Stimulated activated CD8-positive, alpha-beta memory T cell treated with anti-CD3 and anti-CD28 coated beads, Interleukin-7, amount 100 ng/mL, for 48 hours (primary cell): ENCODE measurements at places on chromosomes 5 and 9.

DNA sequence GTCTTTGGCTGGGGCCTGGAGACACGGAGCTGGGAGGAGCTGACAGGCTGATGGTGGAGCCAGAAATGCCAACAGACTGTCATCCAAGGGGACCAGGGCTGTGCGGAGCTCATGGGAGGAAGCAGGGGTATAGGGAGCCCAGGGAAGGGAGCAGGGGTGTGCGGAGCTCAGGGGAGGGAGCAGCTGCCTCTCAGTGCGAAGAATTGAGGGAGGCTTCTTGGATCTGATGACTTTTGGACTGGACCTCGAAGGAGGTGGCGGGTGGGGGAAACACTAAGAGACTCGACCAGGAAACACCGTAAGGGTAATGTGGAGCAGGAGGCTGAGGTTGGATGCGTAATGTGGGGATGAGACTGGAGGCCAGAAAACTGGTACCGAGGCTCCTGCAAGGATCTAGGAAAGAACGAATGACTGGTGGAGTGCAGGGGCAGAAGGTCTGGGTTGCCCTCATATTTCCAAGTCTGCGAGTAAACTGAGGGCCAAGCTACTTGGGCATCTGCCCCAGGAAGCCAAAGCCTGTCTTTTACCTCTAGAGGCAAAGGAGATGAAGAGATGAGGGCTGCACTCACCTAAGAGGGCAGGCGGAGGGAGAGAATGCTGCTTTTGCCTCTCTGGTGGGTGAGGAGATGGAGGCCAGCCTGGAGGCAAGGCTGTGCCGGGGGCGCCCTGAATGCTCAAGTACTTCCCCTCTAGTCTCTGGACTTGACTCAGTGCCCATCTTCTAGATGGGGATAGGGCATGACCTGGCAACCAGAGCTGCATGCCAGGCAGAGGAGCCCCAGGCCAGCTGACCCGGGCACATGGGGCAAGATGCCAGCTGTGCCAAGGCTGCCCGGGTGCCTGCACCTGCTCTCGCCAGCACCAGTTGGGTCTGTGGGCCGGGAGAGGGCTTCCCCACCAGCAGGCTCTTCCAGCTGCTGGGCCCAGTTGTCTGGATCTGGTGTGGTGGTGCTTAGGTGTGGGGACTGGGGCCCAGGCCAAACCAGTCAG is 2.3 kb downstream of the PTGS1 start:
- DNase-seq, result no peak

DNA sequence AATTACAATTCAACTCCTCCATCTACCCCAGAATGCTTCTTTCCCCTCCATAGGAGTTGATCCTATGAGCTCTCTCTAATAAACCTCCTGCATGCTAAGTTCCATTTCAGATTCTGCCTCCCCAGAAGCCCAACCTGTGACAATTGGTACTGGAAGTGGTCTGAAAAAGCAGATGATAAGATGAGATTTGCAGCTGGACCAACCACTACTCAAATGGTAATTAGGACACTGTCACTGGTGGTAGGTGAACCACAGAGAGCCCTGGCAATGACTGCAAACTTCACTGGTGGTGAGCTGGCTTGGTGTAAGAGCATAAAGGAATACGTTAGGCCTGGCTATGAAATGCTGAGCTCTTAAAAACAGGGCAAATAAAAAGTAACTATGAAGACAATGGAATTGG is 112.6 kb downstream of the ESM1 start:
- no peak for DNase-seq

GRCh38 chr5:160800375-160801275 is 51.4 kb downstream of the ATP10B start:
- no peak for DNase-seq

- DNase-seq, result no peak
Observed at GRCh38 chr9:97761056-97761598, 64.0 kb upstream of the XPA start.

DNA sequence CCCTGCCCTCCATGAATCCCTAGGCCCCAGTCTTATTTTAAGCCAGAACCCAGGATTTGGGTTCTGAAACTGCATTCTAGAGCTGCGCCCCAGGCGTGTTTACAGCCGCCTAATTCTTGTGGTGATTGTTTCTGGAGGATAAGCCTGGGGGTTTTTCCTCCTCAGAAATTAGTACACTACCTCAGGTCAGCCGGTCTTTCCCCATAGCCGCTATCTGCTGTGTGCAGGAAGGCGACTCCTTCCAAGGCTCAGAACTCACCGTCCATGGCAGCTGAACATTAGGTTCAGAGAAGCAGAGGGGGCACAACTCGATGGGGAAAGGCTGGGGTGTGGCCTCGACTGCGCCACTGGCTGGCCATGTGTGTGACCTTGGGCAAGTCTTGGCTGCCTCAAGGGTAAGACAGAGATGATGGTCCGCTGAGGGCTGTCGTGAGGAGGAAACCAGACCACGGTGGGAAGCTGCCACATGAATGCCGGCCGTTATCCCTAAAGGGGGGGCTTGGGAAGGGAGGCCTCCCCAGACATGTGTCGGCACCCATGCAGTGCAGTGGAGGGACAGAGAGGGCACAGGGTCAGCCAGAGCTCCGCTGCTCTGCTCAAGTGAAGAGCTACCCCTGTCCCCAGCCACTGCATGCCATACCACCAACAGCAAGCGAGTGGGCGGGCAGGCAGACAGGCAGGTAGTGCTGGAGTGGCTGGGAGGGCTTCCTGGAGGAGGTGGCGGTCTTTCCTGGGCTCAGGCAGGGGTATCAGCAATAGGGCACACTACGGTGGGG is 28.9 kb downstream of the SHB start:
- DNase-seq, result no peak

DNA sequence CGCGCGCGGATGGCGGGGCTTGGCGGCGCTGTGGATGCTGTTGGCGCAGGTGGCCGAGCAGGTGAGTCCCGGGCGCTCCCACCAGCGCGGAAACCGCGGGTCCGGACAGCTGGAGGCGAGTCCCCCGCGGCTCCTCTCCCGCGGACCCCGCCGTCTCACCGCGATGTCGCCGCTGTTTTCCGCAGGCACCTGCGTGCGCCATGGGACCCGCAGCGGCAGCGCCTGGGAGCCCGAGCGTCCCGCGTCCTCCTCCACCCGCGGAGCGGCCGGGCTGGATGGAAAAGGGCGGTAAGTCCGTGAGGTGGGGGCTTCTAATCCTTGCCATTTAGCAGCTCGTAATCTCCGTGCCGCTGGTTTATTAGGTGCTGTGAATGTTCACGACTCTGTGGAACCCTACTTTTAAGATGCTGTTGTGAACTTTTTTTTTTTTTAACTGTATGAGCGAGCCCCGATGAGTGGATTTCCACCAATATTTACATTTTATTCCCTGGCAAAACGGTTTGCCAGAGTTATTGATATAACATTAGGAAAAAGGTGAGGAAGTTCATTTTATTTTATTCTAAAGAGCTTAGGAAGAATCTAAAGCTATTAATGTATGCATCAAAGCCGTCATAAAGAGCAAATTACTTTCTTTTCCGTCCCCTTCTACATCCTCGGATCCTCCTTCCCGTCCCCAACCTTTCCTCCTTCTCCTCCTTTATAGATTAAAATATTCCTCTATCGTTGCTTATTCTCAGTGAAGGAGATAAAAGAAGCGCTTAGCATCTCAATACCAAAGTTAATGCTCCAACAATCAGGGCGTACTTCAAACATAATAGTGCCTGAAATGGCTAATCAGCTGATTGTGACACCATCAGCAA is 579 bp downstream of the ADAMTS16 start:
- no peak for DNase-seq

DNA sequence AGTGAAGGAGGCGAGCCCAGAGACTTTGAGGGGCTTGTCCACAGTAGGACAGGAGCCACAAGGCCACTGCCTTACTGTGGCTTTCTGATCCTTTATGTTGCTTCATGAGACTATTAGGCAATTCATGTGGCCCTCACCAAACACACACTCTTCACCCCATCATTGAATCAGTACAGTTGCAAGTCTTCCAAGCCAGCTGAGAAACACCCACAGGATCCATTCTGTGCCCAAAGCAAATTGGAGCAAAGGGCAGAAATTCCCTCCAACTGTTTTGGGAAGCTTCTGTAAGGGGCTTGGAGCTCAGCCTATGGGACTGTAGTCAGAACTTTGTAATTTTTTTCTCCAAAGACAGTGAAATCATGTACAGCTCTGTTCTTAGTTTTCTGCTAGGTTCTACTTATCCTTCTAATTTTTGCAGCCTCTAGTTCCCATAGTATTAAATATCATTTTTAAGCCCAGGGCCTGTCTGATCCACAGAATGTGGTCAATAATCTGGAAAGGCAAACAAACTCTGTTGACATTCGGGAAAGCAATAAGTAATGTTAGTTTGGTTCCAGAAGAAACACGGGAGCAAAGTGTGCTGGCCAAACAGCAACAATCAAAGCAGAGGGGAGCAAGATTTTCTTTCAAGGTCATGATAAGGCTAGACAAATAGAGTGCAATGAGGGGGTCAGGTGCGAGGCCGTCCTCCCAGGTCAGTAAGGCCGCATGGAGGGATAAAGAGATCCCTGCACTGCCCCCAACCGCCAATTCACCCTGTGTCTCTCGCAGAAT is 47.0 kb downstream of the UBE2QL1 start:
- DNase-seq, result no peak

DNA sequence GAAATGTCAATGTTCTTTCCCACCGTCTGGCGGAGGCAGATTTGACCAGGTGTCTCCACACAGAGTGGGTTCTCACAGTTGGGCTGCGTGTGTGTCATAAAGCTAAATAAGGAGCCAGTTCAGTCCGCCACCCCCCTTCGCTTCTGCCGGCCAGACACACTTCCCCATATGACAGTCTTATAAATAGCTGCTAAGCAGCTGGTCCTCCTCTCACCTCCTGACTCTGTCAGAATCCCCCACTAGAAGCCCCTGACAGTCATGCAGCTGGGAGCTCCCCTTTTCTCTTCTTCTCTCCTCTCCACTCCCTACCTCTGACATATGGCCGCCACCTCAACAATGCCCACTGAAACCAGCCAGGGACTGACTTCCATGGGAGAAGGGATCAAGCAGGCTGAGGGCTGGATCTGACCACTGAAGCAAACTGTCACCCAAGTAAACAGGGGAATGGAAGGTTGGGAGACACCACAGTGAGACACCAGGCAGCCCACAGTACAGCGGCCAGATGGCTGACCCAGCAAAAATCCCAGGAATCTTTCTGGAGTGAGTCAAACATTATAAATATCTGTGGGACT is 141.9 kb upstream of the EFNA5 start:
- DNase-seq, result no peak

DNA sequence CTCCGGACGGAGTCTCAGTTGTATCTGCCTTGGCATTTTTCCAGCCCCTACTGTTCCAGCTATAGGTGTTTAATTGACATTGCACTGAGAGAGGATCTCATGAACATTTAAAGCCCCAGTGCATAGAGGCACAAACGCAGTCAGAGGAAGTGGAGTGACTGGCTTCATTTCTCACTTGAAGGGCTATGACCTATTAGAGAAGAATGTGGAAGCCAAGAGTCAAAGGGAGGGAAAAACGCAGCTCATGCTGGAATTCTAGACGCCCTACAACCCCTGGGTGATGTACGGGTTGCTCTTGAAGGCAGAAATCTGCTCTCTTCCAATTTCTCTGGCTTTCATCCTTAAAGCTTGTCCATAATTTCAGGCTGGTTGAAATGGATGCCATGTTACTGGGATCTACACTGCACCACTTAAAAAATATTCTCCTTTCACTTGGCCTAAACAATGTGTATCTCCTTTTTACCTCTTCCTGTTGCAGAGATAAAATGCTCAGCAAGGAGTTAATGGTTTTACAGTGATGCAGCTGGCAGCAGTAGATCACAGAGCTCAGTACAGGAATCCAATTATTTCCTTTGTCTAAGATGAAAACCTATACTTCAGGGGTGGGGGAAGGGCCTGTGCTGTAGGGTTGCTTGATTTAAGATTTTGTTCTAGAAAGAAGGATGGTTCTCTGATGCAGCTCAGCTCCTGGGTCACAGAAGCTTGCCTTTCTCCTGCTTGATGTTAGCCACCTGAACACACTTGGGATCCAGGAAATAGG is 61.8 kb upstream of the MAMDC2 start:
- no peak for DNase-seq

DNA sequence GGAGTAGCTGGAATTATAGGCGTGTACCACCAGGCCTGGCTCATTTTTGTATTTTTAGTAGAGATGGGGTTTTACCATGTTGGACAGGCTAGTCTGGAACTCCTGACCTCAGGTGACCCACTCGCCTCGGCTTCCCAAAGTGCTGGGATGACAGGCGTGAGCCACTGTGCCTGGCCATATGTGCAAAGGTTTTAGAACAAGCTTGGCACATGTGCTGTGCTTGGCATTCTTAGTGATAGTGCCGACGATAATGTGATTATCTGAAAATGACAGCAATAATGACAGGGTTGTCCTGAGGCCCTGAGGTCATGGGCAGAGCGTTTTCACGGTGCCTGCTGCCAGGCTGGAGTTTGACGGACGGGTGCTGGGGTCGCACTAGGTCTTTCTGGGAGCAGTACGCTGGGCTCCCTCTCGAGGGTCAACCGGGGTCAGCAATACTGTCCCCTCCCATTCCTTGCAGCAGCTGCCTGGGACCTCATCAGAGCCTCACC is 42.6 kb downstream of the HMCN2 start:
- DNase-seq, result no peak

DNA sequence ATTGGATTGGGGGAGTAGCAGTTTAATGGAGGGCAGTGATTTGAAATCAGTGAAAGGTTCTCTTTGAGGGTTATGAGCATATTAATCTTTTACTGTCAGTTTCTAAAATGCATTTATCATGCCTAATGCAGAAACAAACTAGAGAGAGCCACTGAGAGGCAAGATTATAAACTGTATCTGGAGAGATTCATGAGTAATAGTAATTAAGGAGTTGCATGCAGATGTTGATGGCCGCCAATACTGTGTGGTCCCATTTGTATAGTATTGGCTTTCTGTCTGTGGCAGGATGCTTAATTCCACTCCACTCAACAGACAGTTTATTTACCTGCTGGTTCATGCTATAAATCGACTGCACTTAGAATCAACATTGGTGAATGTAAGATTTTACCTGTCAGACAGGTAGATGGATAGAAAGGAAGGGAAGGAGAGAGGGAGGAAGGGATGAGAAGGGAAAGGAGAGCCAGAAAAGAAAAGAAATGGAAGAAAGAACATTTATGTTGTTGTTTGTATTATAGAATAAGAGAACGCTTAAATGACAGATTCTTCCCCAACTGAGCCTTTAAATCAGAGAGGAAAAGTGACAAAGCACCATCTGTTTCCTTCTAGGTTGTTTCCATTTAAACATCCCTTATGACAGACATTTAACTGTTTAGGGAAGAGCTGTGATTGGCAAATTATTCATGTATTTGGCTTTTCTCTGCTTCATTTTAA is 146.5 kb downstream of the PAM start:
- DNase-seq, result no peak

DNA sequence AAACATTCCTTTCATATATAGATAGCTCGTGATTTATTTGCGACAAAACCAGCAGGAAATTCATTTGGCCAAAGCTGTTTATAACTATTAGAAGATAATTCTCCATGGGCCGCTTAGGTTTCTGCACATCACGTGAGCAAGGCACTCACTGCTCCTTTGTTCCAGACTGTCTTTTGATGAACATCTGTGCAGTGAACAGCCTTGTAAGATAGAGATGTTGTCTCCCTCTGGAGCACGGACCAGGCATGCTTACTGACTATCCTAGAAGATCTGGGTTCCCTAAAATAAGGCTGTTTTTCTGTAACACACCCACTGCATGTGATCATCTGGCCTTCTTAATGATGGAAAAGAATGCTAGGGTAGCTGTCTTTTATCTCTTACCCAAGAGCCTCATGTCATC is 30.9 kb downstream of the YIPF5 start:
- no peak for DNase-seq

- DNase-seq, result no peak
Observed at GRCh38 chr9:93648181-93648580, 71.8 kb downstream of the PHF2 start.

- DNase-seq, result no peak
Observed at GRCh38 chr5:56402266-56403220, 169.4 kb upstream of the ANKRD55 start.
